NCI-H526 (cell line): ENCODE measurements at places on chromosomes 16 and 17.
A peak's percentile ranks its signal among the peaks of the same experiment; 100 is the strongest.

- peak; percentile 92 for DNase-seq
Observed at GRCh38 chr17:28384281-28385036, 13.0 kb downstream of the SARM1 start.

DNA sequence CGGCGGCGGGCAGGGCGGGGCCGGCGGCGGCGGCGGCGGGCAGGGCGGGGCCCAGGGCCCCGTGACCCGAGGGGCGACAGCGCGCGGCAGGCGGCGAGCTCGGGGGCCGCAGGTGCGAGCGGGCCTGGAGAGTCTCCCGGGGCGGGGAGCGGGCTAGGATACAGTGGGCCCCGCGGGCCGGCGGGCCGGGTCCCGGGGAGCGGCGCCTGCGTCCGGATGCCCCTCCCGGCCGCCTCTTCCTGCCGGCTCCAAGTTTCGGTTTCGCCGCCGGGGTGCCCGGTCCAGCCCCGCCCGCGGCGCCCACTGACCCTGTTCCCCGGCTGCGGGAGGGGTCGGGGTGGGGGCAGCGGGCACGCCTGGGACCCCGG, at the start of gene RNF213:
Gene RNF213 (plus strand): TSS at position 62 of the 368 bp plus-strand sequence. CDS start 2,830 bp downstream, outside the sequence.
- no peak for DNase-seq

GRCh38 chr16:61681124-61681523, 355.1 kb downstream of the CDH8 start:
- DNase-seq = peak; percentile 4

GRCh38 chr17:16439811-16440351, 24.5 kb downstream of the TRPV2 start:
- DNase-seq = no peak

DNA sequence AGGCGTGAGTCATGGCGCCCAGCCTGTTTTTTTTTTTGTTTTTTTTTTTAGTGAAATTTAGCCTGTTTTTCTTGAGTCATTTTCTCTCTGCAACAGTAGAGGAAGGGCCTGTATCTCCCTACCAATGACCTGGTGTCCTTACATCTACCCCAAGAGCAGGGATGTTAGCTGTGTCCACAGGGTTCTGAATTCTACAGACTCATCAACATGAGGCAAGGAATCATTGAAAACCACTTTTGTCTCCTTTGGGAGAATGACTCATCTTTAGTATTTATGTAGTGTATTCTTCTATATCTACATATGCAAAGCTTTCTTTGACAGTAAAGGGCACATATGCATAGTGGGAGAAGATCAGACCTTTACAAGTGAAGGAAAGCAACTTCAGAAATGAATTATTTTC, 105.3 kb downstream of the SPECC1 start:
- no peak for DNase-seq

DNA sequence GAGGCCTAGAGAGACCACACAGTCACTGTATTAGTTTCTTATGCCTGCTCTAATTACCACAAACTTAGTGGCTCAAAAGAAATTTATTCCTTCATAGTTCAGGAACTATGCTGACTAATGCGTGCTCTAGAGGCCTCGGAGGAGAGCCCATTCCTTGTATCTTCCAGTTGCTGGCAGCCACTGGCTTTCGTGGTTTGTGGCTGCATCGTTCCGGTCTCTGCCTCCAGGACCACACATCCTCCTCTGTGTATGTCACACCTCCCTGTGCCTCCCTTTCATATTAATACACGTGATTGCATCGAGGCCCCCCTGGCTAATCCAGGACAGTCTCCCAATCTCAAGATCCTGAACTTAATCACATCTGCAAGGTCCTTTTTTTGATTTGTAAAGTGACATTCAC, 16.9 kb upstream of the MYLK3 start:
- DNase-seq = no peak

DNA sequence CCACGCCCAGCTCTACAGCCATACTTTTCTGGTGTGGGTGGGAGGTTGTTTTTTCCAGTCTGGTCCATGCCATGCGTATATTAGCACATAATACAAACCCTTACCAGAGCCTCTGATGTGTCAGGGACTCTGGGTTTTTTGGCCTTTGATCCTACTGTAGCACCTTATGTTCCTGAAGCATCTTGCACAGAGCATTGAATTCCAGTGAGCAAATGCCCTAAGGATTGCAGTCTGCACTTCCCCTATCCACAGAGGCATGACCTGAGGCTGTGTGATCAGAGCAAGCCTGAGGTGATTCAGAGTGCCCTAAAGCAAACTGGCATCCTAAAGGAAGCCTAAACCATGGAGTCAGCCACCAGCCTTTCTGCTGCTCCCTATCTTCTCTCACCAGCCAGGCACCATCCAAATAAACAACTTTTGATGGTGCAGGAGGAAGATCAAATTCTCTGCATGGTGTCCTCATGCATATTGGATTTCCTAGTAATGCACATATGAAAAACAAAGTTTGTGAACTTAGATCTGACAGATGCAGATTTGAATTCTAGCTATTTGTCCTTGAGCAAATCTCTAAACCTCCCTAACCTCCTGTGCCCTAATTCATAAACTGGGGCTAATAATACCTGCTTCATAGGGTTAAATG, 41.2 kb upstream of the HAS3 start:
- DNase-seq = no peak

GRCh38 chr16:11099672-11100205, 155.4 kb downstream of the CLEC16A start:
- DNase-seq = no peak

- DNase-seq = no peak
Observed at GRCh38 chr17:64571746-64572145, 65.0 kb downstream of the CEP95 start.

GRCh38 chr16:82728901-82729300, 102.1 kb downstream of the CDH13 start:
- DNase-seq = no peak

GRCh38 chr16:17409894-17410293, 60.9 kb downstream of the XYLT1 start:
- no peak for DNase-seq

DNA sequence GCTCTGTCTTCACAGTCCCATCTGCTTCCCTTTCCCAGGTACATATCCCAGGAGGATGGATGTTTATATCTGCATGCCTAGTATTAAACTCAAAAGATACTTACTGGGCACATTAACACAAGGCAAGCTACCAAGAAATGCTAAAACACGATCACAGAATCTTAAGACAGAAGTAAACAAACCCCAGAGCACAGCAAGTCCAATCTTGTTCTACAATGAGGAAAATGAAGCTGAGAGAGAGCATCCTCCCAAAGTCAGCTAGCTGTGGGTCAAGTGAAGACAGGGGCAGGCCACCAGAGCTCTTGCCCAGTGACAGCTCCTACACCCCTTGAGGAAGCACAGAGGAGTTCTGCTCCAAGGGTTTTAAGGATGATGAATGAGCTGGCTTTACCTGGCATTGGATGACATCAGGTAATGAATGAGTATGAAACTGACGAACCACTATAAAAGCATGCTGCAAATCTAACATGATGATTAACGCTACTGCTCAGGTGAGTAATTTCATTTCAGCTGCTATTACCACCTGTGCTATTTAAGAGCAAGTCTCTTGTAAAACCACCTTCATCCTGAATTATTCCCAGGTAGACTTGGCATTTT, 20.3 kb downstream of the XPO6 start:
- DNase-seq = no peak

DNA sequence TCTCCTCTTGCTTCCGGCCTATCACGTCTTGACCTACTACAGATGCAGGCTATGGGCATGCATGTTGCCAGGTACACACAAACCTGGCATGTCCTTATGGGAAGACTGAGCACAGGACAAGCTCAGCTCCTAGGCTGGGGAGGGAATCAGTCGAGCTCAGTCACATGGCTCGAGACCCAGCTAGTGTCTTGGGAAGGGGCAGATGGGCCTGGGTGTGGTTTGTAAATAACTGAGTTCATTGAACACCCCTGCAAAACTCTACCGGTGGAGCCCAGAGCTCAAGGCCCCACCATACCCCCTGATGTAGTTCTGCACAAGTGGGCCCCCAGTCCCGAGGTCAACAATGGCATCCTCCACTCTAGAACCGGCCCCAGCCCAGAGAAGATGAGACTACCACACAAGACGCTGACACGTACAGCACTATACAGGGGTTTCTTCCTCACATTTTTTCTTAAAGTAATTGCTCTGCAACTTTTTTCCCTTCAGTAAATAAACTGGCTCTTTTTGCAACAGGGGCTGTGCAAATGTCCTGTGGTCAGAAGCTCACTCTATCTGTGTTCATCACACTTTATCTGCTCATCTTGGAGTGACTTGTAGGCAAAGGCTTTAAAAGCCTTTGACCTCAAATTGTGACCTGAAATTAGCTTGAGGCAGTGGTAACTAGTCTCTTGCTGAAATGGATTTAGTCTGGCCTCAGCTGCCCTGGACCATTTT, 22.9 kb downstream of the ZNHIT3 start:
- no peak for DNase-seq

- DNase-seq = no peak
Observed at GRCh38 chr17:81054881-81055370, 20.0 kb downstream of the BAIAP2 start.

GRCh38 chr16:51820176-51820575, 669.1 kb upstream of the SALL1 start:
- no peak for DNase-seq

- no peak for DNase-seq
Observed at GRCh38 chr17:12227547-12227946, 206.9 kb downstream of the MAP2K4 start.

DNA sequence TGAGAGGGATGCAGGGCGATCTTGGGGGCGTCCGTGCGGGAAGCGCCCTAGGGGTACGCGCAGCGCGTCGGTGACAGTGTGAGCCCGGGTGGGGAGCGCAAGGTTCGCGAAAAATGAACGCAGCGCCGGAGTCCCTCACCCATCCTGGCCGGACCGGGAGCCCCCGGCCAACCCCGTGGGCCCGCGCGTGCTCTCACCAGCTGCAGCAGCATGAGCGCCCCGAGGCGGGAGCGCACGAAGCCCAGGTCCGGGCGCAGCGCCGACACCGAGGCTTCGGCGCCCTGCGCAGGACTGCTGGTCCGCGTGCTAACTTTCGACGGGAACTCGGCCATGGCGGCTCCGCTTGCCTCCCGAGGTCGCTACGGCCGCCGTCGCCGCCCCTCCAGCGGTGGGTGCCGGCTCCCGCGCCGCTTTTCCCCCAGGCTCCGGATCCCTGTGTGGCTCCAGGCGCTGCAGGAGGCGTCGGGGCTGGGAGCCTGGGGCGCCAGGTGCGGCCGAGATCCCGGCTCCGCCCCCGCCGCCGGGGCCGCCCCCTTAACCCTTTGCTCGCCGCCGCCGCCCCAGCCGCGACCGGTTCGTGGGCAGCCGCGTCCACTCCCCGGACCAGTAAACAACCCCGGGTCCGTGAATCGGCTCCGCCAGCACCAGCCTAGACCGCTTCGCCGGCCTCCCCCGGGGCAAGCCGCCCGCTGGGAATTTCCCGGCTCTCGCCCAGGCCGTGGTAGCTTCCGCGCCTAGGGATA, at the start of gene PLLP:
Gene PLLP (minus strand): TSS at position 464 of the 743 bp plus-strand sequence. CDS start 132 bp downstream, at position 332.
- DNase-seq = no peak

DNA sequence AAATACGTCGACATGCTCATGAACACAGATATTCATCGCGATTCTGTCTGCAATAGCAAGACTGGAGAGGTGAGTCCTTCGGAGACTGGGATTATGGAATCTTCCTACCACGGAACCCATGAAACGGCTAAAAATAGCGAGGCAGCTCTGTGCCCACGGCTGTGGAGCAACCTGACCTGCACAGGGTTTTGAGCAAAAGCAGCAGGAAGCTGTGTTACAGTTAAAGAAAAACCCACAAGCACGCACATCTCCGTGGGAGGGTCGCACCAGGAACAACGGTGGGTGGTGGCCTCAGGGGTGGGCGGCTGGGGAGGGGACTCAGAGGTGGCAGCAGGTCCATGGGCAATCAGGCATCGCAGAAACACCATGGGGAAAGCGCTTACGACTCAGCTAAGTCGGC, 24.8 kb downstream of the SLC38A10 start:
- no peak for DNase-seq

- no peak for DNase-seq
Observed at GRCh38 chr16:23504076-23504452, 6.2 kb downstream of the GGA2 start.

DNA sequence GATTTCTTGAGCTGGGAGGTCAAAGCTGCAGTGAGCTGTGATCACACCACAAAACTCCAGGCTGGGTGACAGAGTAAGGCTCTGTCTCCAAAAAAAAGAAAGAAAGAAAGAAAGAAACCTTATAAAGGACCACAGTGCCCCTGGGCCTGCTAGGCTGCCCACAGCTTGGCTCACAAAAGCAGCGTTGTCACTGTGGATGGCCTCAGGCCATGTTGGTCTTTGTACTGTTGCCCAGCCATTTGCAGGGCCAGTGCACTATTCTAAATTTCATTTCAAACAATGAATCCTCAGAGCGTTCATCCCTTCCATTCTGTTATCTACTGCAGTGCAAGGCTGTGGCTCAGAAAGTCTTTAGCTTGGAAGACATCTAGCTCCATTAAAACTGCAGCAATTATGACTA, 208.4 kb downstream of the SLC39A11 start:
- no peak for DNase-seq

GRCh38 chr17:76273445-76274111, 8.4 kb downstream of the UBALD2 start:
- DNase-seq = no peak

- no peak for DNase-seq
Observed at GRCh38 chr17:67358612-67359011, 7.8 kb downstream of the PSMD12 start.

- no peak for DNase-seq
Observed at GRCh38 chr17:17022011-17022410, 20.2 kb upstream of the MPRIP start.

DNA sequence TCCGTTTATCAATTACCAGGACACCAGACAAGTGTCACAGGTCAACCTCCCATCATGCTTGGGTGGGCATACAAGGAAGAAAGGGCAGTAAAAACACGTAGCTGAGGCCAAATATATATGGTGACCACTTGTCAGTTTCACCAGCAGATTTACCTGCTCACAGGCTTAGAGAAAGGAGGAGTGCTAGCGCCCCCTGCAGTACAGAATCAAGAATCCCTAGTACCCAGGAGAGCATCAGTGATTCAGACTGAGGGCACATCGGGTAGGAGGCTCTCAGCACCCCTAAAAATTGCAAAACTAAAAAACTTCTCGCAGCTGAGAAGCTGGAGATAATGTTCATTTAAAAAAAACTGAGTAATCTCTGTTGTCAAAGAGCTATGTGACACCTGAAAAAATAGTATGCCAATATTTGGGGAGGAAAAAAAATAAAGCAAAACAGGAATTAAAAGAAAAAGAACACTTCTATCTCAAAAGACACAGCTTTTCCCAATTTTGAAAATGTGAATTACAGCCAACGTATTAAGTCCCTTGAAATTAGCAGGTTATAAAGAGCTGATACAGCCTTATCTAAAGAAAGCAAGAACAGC, 21.2 kb upstream of the MON1B start:
- peak; percentile 66 for DNase-seq

GRCh38 chr17:75295201-75296158, 6.2 kb upstream of the SLC25A19 start:
- no peak for DNase-seq
